8988T (cell line): ENCODE measurements at places on chromosomes 5 and 9.

- no peak for DNase-seq
Observed at GRCh38 chr9:20144197-20144596, 355.4 kb upstream of the SLC24A2 start.

DNA sequence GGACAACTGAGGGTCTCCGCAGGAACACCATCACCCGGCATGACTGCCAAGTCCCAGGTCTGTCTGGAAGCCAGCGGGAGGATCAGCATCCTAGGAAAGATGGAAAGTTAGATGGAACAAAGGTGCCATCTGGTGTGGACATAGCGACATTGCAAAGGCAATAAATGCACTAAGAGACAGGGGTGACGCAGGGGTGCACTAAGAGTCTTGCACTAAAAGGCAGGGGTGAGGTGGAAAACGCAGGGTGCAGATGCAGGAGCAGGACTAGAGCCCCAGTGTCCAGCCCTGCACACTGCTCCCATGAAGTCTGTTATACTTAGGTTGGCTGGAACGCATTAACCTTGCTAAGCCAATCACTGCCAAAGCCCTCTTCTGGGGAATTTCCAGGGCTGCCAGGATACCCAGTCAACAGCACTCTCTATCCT, 15.5 kb downstream of the ATOX1 start:
- no peak for DNase-seq

GRCh38 chr9:75233011-75233410, 144.7 kb downstream of the OSTF1 start:
- DNase-seq = no peak

- no peak for DNase-seq
Observed at GRCh38 chr5:17269201-17269600, 51.8 kb downstream of the BASP1 start.

DNA sequence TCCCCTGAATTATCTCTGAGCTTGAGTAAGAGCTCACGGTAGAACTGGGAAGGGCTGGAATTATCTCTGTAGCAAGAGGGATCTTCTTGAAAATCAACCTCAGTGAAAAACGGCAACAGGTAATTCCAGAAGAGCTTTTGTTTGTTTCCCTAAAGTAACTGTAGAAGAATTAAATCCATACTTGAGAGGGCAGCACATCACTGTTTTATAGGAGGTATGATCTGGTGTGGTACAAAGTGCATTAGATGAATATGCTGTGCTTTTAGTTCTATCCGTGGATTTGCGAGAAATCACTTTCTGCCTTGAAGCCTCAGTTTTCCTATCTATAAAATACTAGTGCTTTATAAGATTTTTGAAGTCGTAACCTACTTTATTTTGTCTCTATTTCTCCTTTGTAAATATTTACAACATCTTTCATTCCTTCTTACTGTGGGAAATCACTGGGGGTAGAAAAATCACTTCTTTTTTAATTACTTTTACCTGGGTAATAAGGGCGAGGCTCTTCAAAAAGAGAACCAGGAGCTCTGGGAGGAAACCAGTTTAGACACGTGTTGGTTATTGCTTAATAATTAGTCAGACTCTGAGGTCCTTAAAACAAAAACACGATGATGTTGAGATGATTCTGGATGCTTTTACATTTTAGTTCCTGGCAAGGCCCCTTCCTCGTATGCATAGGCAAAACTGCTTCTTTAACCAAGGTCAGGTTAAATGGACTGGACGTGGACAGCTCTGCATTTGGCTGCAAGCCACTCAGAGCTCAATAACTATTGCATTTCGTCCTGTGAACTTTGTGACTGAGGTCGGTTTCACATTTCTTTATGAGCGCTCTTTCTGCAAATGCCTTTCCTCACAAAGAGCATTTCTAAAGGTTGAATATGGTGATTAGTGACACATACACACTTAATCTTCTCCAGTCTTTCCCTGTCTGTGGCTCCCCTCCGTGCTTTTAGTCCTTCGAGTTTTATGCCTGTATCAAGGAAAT, 376.1 kb downstream of the BRINP1 start:
- no peak for DNase-seq

DNA sequence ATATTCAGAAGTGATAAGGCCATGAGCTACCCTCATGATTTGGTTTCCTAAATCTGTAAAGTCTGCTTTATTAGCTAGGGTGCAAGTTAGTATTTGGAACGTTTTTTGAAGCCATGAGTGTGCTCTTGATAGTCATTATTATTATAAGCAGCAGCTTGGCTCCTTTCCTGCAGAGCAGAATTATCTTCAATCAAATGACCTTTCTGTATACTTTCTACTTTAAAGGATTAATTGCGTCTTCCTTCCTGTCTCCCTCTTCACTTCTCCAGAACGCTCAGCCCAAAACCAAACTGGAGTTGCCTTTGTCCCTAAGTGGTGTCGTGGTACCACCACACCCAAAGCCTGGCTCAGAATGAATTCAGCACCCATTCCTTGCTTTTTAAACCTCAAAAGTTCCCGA, 211.3 kb downstream of the ARHGAP26 start:
- no peak for DNase-seq

GRCh38 chr5:144390133-144390532, 219.5 kb downstream of the KCTD16 start:
- no peak for DNase-seq

DNA sequence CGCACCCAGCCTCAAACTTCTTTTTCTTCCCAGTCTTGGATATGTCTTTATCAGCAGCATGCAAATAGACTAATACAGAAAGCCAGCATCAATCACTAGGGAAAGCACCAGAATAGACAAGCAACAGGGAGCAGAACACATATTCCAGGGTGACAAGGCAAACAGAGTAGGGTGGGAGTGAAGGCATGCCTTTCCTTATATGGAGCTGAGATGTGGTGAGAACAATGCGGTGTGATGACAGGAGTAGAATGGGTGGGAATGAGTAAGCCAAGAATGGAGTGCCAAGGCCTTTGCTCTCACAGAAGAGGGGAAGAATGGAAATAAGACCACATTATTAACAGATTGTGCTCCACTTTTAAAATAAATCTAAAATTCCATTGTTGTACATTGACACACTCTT, 115.6 kb downstream of the CETN3 start:
- DNase-seq = no peak
